Fibroblast of villous mesenchyme (primary cell): ENCODE measurements at places on chromosomes 2 and 18. TPM values are rescaled to one million over a fixed set of nuclear protein-coding genes. Genes with fewer than 3 reads are reported as not detected.

GRCh38 chr2:7706791-7707190 lies 789.6 kb downstream of the RNF144A start:
- DNase-seq = no peak

DNA sequence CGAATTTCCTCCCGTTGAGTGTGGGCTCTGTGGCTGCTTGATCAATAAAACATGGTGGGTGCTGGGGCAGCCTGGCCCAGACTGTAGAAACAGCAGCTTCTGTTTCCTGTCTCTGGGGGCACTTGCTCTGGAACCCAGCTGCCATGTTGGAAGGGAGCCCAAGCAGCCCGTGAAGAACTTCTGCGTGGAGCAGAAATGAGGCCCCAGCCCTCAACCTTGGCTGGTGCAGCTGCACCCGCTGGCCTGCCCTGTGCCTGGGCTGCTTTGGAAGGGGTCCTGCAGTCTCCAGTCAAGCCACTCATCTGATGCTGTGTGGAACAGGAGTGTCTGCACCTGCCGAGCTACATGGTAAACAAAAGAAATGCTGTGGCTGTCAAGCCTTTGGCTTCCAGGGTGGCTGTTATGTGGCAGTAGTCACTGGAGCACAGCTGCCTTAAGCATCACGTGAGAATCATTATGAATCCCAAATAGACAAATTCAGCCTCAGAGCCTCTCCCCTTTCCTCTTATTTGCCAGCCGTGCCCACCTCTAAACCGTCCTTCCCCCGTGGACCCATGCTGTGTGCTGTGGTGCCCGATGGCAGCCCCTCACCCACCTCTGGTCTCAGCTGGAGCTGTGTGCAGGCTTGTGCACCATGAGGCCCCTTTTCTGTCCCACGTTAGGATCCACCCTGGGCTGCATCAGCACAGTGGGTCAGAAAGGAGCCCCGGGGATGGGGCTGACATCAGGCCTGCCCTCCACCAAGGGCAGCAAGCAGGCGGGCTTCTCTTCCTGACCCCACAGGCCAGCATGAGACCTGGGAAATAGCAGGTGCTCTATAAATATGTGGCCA lies 134.0 kb upstream of the HDAC4 start:
- DNase-seq = no peak

GRCh38 chr2:96551605-96552314 lies 15.2 kb downstream of the ARID5A start:
- no peak for DNase-seq

DNA sequence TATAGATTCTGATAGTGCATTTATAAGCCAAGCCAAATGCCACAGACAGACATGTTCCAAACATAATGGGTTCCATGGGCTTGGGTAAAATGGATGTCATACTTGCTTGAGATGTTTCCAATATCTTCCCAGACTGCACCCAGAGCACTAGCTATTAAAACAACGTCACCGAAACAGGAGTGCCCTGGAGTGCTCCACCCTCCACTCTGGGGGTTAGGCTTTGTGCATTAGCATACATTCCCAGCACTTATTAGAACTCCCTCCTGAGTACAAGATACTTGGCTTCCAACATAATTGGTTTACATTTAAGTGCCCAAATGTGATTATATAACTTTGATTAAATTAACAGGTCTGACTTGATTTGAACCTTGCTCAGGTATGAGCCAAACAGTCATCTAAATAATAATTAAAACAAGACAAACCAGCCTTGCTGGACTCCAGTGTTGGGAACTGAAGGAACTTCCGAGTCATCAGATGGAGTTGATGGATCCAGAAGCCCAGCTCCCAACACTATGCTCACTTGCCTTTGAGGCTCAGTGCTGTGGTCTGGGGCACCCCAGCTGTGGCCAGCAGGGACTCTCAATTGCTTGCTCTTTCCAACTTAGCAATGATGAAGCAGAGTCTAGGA lies 60.5 kb upstream of the LGALSL start:
- DNase-seq = no peak

GRCh38 chr2:216681683-216682082 lies 13.7 kb downstream of the IGFBP5 start:
- no peak for DNase-seq

GRCh38 chr2:230798769-230799399 lies 65.9 kb upstream of the ITM2C start:
- DNase-seq = peak; percentile 75

DNA sequence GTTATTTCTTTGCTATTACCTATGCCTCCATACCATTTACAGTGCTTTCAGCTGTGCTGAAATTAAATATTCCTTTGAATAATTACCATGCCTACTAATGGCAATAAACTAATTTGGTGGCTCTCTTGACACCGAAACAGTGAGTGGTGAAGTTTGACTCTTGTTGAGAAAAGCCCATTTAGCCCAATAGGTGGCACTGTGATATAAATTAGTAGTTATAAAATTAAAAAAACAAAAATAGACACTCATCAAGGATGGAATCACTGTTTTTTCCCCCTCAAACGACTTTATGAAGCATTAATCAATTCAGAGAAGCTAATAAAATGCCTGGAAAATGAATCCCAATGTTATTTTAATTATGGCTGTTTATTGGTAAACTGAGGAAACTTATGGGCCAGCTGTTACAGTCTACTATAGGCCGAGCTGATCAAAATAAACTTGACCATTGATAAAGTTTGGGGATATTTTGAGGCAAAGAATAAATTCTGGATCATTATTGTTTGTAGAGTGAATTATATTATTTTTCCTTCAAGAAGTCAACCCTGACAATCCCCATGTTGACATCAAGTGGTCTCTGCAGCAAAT lies 339.6 kb downstream of the TRIB2 start:
- peak; percentile 10 for DNase-seq

GRCh38 chr2:88827821-88828220 lies 136.3 kb downstream of the RPIA start:
- DNase-seq = no peak

GRCh38 chr2:6755456-6755855 lies 110.3 kb downstream of the CMPK2 start:
- DNase-seq = no peak

DNA sequence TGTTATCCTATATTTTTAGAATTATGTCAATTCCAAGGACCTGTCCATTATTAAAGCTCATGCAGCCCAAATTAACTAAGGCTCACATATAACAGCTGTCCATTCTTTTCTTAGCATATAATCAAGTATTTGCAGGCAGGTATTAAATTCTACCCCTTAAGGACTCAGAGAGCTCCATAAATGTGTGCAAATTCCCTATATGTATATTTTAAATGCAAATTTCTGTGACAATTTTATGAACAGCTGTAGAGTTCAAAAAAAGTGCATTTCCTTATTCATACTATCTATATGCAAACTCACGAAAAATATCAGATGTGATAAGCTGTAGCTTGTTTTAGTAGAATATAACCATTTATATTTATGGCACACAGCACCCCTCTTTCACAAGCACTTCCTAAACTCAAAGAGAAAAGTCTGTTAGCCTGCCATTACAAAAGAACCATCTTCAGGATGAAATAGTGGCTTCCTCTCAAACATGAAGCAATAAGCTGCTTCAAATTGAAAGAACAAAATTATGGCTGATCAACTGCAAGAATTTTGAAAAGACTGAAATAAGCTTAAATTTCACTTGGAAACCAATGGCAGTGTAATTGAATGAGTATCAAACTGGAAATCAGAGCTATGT lies 155.0 kb upstream of the REG3G start:
- DNase-seq = no peak

DNA sequence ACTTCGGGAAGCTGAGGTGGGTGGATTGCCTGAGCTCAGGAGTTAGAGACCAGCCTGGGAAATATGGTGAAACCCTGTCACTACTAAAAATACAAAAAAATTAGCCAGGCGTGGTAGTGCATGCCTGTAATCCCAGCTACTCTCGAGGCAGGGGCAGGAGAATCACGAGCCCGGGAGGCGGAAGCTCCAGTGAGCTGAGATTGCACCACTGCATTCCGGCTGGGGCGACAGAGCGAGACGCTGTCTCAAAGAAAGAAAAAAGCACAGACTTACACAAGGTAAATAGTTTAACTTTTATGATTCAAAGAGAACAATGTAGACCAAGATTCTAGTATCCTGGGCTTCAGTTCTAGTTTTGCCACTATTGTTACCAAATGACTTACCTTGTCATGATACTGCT lies 37.4 kb downstream of the NCKAP1 start:
- peak; percentile 4 for DNase-seq

DNA sequence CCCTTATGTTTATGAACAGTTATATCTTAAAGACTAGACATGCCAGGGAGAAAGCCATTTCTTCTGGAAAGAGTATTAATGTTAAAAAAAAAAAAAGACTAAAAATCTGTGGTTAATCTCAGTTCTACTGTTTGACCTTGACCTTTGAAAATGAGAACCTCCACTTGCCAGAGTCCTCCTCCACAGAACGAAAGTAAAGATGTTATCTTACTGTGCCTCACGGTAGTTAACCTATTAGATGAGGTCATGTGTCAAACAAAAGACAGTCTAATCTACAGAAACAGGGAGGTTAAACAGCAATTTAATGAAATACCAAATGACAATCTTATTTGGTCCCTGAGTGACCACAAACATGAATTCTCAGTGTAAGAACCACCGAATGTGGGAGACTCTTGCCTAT lies 51.2 kb downstream of the SLC14A2 start:
- DNase-seq = no peak

DNA sequence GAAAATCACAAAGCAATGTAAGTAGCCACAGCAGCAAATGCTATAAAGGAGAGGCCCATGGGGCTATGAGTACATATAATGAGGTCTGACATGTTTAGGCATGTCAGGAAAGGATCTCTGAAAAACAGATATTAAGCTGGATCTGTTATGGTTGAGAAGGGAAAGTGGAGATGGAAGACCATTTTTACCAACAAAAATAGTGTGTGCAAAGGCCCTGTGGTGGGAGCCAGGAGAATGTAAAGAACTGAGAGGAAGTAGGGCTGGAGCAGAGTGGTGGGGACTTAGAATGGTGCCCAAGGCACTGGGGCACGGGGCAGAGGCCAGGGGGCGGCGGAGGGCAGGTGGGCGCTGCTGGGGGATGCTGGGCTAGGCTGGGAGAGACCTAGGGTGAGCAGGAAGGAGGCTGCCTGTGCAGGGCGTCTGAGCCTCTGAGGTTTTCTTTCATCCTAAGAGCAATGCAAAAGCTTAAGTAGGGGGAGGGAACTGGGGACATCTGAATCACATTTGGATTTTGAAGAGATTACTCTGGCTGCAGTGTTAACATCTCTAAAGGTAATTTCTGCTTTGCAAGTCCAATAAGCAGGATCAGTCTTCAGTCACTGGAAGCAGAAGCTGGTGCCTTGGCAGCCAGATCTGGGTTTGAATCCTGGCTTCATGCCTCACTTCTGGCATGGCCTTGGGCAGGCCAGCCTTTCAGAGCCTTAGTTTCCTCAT lies 4.9 kb upstream of the AGFG1 start:
- no peak for DNase-seq

- no peak for DNase-seq
Measured at GRCh38 chr2:26488463-26489212, 10.7 kb upstream of the OTOF start.

DNA sequence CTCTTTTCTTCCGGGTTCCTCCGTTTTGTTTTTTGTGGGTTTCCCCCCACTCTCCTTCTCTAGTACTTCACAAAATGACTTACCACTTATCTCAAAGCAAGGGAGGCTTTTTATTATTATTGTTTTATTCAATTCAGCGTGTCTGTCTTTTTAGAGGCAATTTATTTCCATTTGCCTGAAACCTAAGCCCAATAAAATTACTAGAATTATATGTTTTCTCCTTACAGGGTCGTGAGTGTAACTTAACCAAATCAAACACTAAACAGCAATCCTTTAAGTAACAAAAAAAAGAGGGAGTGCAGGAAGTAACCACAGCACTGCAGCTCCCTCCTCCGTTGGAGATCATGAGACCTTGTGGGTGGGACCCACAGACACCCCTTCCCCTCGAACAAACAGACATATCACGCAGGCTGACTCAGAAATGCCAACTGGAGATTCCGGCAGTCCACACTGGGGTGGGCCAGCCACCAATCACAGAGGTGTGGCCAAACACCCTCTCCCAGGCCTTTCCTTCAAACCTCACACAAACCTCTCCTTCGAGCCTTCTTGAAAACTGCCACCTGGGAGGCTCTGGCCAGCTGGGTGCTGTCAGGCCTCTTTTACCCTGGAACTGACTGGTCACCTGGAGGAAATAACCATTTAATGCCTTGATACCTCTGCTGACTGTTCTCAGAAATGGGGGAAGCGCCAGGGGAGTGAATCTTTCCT lies 207.1 kb upstream of the SMAD2 start:
- DNase-seq = no peak

- no peak for DNase-seq
Measured at GRCh38 chr18:23675896-23676295, 13.2 kb upstream of the ANKRD29 start.

GRCh38 chr18:75309564-75309963 lies 99.0 kb downstream of the TSHZ1 start:
- peak; percentile 7 for DNase-seq

DNA sequence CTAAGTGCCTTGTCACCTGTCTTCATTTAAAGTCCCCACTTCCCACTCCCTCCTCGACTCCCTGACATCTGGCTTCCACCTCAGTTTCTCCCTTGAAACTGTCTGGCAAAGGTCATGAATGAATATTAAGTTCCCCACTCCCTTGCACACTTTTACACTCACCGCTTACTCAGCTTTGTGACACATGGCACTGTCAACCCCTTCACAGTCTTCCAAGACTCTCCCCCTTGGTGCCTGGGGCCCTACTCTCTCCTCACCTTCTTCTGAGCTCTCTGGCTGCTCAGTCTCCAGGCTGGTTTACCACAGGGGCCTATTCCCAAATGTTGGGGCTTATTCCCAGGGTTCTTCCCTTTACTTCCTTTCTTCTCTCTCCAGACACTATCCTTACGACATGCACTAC lies 17.9 kb upstream of the PTPN4 start:
- no peak for DNase-seq

GRCh38 chr2:155100261-155100660 lies 401.8 kb downstream of the KCNJ3 start:
- DNase-seq = no peak

The EML6 gene
- total RNA-seq = 0.32 and 1.3 TPM in 2 replicates

The CYS1 gene
- total RNA-seq = 1.6 and 2.2 TPM in 2 replicates

The MSTN gene
- under 0.01 TPM in 2 replicates for total RNA-seq

The CD28 gene
- not detected in 2 replicates for total RNA-seq

The ELOA2 gene
- total RNA-seq = not detected in 2 replicates

The PSTPIP2 gene
- total RNA-seq = 8.7 and 21.2 TPM in 2 replicates

The KIF3C gene
- 9.9 and 12.2 TPM in 2 replicates for total RNA-seq

The DNER gene
- 0.32 and 0.86 TPM in 2 replicates for total RNA-seq

The CIDEA gene
- total RNA-seq = not detected in 2 replicates
